ENCODE measurements at places on chromosomes 3 and 15.

DNA sequence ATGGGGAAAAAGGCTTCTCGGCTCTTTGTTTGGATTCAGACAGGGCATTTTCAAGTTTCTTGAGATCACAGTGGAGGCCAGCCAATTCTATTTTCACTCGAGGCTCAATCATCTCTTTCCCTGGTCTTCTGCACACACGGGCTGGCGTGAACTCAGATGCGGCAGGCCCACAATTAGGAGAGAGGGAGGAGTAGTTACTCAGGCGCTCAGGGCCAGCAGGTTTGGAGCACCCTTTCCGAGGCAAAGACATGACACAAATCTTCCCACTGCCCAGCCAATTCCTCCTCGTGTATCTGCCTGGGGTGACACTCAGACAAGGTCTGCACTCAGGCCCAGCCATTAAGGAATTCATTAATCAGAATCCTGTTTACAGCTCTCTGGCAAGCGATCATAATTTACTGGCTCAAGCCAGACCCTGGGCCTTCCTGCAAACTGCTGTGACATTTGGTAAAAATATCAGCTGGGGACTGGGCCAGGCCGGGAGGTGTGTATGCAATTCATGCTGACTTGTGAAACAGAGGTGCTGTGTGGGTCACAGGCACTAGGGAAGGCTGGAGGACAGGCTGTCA is 68.1 kb upstream of the TLE3 start:
- no peak for DNase-seq

GRCh38 chr15:92430069-92430440 is 36.4 kb downstream of the ST8SIA2 start:
- DNase-seq: no peak

- DNase-seq: no peak
Observed at GRCh38 chr3:108511490-108511889, 1.1 kb upstream of the MYH15 start.

GRCh38 chr15:78358102-78358870 is 18.1 kb downstream of the CRABP1 start:
- DNase-seq: no peak

DNA sequence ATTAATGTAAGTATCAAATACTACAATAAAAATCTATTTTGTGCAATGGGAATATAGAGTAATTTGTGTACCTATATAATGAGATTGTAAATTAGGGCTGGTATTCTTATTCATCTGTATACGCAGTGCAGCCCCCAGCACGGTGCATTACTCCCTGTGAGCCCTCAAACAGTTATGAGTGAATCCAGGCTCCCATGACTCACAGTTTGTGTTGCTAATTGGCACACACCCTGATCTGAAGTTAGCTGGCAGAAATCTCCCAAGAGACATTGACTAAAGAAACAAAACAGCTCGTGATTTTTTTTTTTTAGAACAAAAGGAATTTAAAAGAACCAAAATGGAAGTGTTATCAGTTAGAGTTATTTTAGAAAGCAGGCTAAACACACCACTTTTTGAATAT is 15.7 kb downstream of the GK5 start:
- no peak for DNase-seq

DNA sequence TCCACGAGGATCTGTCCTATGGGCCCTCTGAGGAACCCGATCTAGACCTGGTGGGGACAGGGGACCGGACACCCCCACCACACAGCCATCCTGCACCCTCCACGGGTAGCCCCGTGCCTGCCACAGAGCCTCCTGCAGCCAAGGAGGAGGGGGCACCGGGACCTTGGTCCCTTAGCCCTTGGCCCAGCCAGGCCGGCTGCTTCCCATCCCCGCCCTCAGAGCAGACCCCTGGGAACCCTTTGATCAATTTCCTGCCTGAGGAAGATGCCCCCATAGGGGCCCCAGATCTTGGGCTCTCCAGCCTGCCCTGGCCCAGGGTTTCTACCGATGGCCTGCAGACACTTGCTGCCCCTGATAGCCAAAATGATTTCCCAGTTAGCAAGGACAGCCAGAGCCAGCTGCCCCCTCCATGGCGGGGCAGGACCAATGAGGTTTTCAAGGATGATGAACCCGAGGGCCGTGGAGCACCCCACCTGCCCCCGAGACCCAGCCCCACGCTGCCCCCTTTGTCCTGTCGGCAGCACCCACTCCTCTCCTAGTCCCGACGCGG is 91.5 kb downstream of the TBC1D2B start:
- DNase-seq: no peak
